ENCODE measurements at places on chromosomes 2 and 18.

DNA sequence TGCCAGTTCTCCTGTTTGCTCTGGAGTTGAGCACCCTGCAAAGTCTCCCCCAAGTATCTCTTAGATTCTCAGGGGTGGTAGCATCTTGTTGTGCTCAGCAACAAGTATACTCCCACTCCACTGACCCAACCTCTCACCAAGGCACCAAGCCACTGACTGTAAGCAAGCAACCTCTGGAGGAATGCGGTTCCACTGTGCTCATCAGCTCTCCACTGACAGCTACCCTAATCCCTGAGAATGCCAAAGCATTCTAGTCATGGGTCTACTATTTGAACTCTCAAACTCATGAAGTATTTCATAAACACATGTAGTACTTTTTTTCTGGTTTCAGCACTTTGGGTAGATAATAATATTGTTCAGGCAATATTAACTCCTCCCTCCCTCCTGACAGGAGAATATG, 170.0 kb downstream of the EPHA4 start:
- no peak for DNase-seq

DNA sequence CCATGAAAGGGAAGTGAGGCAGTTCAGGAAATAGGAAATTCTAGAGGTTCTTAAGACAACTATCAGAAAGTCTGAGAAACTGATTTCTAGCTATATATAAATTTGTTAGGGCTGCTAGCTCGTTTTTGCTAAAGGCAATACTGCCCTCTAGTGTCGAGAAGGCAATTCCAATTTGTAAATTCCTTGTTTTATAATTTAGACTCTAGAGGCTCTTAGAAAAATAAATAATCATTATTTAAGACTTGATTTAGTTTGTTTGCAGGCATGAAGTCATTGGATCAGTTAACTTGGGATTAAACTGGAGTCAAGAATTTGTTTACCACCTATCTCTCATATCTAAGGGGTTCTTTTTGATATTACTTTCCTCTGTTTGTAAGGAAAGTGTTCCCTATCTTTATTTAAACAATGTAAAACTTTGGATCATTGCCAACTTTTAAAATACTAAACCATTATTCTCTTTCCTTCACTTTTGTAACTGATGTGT, 66.2 kb downstream of the ACVR2A start:
- no peak for DNase-seq

- DNase-seq = no peak
Measured at GRCh38 chr2:36706021-36706876, 9.7 kb downstream of the VIT start.

DNA sequence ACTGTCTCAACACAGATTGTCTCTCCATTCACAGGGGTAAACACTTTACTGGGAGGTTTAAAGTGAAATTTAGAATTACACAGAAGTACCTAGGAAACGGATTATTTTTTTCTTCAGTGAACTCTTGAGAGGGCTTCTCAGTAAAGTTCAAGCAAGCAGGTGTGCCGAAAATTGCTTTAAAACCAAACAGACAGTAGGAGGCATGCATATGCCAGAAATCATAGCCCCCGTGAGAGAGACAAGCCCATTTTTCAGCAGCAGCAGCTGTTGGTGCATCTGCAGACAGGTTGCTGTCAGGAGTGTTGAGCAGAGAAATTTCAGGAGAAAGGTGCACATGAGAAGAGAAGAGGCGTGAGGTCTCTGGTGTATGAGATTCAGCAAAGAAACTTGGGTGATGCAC, 2115.5 kb upstream of the CELF4 start:
- no peak for DNase-seq

DNA sequence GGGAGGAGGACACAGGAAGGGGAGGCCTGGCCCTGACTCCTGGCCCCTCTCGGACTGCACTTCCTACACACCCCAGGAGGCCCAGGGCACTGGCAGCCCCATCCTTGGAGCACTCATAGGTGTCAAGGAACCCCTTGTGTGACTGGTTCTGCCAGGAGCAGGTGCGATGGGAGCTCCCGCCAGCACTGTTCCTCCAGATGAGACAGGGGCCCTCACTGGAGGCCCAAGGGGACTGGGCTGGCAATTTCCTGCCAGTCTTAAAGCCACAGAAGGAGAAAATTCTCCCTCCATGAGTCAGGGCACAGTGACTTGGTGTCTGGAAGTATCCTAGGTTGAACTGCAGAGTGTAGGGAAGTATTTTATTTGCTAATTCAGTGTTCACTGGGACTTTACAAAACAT, 42.8 kb upstream of the MAL start:
- no peak for DNase-seq

DNA sequence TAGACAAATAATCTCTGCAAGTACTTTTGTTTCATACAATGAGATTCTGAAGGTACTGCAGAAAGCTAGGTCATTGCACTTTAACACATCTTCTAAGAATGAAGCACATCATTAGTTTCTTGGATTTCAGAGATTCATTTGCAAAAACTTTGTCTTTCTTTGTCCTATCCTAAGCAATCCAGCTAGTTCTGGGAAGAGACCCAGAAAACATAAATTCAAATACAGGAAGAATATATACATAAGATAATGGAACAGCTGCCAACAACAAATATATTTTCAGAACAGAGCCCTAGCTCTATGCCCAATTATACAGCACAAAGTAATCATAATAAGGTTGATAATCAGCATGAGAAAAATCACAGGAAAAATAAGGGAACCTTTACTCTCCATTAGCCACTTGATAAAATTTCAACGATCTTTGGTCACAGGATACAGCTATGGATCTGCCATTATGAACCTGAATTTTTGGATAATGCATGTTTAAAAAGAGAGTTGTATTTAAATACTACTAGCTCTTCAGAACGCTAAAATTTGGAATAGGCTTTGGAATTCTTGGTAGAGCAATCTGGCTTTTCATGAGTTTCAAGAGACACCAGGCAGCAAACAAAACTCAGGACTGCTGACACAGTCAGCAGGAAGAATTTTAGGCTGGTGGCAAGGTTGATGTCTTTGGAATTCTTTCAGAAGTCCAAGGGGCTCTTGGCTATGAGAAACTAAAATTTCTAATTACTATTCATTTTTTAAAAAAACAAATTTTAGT, 250.4 kb upstream of the SMIM21 start:
- DNase-seq = no peak

GRCh38 chr2:107584577-107584976, 242.1 kb upstream of the RGPD4 start:
- no peak for DNase-seq

- DNase-seq = no peak
Measured at GRCh38 chr2:104849101-104849500, 4.8 kb upstream of the POU3F3 start.

- no peak for DNase-seq
Measured at GRCh38 chr2:134104754-134105153, 149.1 kb upstream of the MGAT5 start.

DNA sequence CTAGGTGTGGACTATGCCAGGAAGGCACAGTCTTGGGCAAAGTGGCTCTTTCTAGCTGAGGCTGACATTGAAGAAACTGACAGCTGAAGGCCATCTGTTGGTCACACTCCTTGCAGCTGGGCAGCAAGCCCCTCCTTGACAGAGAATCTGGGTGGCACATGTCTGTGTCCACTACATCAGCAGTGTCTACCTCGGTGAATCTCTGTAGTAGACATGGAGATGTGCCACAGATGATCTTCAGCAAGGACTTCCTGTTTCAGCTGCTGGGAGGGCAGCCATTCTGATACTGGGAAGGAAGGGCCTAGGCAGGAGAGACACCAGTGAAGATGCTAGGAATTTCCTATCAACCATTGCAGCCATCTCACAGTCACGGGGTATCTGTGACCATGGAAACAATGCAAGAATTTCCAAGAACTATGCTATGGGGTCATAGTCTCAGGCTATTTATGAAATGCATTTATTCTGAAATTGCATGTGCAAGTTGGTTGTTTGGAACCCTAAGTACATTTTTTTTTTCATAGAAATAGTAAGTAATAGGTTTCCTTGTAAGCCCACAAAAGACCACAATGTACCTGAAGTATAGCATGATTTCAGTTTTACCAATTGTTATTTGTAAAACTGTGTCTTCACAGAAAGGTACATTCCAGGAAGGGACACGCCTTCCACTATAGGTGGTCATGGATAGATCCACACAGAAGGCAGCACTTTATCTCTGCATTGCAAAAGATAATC, 63.8 kb upstream of the DARS1 start:
- no peak for DNase-seq

- DNase-seq = no peak
Measured at GRCh38 chr18:59813942-59814341, 85.9 kb upstream of the PMAIP1 start.

Measured in activated CD8-positive, alpha-beta memory T cell treated with anti-CD3 and anti-CD28 coated beads for 4 hours (primary cell).